ENCODE measurements at places on chromosomes 2 and 18. TPM values are rescaled to one million over a fixed set of nuclear protein-coding genes. Genes with fewer than 3 reads are reported as not detected.
A peak's percentile ranks its signal among the peaks of the same experiment; 100 is the strongest.

- no peak for DNase-seq
Measured at GRCh38 chr2:71730785-71731383, 277.5 kb downstream of the DYSF start.

DNA sequence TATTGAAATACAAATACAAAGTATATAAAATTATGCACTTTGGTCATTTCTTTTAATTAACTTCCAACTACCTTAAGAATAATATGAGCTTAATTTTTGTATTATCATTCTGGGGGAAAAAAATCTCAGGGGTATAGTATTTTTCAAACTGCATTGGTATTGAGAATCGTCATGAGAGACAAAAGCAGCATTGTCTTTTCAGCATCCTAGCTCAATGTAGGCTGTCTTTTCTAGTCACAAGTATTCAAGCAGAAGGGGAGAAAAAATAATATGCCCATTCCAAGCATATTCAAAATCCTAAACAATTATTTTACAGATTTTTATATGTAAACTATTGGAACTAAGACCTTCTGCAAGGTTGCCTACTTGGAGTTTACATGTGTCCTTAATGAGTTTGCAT lies 693.3 kb downstream of the LRP1B start:
- DNase-seq, result no peak

RAB6C gene
- not detected for total RNA-seq

ALKAL2 gene
- total RNA-seq, result not detected

GRCh38 chr18:21896732-21897336 lies 156.2 kb downstream of the MIB1 start:
- no peak for DNase-seq

GPR39 gene
- total RNA-seq, result 43.2 TPM

ALLC gene
- total RNA-seq, result not detected

GRCh38 chr2:38155015-38155414 lies 79.1 kb upstream of the CYP1B1 start:
- no peak for DNase-seq

DNA sequence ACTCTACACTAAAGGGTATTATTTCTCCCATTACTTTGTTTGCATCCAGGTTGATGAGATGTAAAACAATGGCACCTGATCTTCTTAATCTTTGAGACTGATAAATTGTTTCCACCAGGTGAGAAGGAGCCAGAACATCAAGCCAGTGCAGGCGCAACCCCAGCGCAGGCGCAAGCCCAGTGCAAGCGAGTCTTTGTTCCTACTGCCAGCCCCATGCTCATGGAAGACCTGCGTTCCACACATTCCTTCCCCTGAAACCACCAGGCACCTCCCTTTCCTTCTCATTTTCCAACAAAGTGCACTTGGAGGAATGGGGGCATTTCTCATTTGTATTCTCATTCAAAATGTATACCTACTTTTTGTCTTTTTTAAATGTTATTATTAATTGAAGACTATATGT lies 188.7 kb upstream of the SMAD2 start:
- no peak for DNase-seq

DNA sequence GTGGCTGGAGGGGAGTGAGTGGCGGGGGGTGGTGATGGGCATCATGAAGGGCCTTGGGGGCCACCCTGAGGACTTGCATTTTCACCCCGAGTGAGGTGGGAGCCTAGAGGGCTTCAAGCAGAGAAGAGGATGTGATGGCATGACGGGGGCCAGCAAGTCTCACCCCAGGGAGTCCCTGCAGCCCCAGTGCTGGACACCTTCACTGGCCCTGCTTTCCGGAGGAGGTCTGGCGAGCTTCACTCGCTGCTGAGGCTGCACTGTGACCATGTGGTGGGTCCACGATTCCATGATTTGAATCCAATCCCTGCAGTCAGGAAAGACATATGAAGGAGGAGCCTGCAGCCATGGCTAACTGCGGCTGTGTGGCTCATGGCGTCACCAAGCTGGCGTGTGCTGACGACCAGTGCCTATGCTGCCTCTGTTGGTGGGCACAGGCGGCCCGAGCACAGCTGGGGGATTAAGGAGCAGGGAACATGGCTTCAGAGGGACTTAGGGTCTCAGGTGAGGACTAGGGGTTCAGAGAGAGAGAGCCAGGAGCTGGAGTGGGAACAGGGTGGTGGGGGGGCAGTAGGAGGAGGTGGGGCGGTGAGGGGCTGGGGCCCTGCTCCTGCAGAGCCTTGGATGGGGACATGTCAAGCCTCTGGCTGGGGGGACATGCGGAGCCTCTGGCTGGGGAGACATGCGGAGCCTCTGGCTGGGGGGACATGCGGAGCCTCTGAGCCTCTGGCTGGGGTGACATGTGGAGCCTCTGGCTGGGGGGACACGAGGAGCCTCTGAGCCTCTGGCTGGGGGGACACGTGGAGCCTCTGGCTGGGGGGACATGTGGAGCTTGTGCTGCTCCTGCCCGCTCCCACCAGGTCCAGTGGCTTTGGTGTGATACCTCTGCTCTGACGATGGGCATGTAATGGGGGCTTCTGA lies 3.6 kb downstream of the ZAP70 start:
- DNase-seq, result no peak

GRCh38 chr2:39504790-39505335 lies 67.8 kb upstream of the MAP4K3 start:
- DNase-seq, result peak; percentile 75

GRCh38 chr2:203246646-203247045 lies 7.8 kb downstream of the CYP20A1 start:
- DNase-seq, result no peak

FLACC1 gene
- total RNA-seq, result 5.9 TPM

- DNase-seq, result no peak
Measured at GRCh38 chr2:46818819-46819218, 96.8 kb downstream of the MCFD2 start.

Measured in PC-3 (cell line).